Activated CD4-positive, alpha-beta T cell treated with anti-CD3 and anti-CD28 coated beads, Interleukin-2, amount 50 U/mL, for 24 hours (primary cell): ENCODE measurements at places on chromosomes 2 and 18.

GRCh38 chr18:62409821-62410220, 84.7 kb downstream of the TNFRSF11A start:
- DNase-seq: no peak

- no peak for DNase-seq
Observed at GRCh38 chr18:12593866-12594265, 64.0 kb downstream of the SPIRE1 start.

- no peak for DNase-seq
Observed at GRCh38 chr18:37289423-37289822, 276.2 kb downstream of the CELF4 start.

- DNase-seq: no peak
Observed at GRCh38 chr2:108570416-108570815, 36.1 kb downstream of the LIMS1 start.

DNA sequence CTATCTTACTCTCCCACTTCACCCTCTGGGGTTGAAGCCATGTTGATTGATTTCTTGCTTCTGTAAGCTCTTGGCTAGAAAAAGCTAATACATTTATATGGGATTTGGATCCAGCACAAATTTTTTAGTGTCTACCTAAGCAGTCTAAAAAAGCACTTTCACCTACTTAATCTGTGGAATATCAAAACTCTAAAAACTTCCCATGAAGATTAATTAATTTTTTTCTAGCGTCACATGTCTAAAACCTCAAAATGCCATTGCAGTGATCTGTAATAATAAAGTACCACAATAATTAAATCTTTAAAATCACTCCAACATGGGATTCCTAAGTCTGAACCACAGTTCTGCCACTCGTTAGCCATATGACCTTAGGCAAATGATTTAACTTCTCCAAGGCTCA, 180.1 kb downstream of the EN1 start:
- DNase-seq: no peak

- DNase-seq: no peak
Observed at GRCh38 chr2:181632733-181633401, 24.0 kb downstream of the CERKL start.

DNA sequence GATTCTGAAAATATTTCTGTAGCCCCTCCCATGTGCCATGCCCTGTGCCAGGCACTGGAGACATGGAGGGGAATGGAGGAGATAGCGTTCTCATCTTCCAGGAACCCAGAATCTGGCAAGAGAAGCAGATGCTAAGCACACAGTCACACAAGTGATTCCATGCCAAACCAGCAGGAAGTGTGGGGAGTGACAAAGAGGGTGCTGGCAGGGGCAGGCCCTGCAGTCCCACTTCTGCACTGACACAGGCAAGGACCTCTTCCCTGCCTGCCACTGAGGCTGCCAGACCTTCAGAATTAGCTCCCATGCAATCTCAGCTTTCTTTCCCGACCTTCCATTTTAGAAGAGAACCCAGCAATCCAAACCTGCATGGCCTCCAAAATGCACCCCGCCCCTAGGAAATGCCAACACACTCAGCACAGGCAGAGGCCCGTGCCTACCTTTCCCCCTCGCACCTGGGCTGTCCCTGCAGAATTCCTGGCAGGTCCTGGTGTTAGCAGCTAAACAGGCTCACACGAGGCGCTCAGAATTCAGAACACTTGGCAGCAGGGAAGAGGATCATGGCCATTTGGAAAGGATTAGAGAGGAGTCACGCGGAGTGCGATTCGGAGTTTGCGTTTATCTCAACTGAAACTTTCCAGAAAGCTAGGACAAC, 155.3 kb downstream of the MSH2 start:
- DNase-seq: no peak

DNA sequence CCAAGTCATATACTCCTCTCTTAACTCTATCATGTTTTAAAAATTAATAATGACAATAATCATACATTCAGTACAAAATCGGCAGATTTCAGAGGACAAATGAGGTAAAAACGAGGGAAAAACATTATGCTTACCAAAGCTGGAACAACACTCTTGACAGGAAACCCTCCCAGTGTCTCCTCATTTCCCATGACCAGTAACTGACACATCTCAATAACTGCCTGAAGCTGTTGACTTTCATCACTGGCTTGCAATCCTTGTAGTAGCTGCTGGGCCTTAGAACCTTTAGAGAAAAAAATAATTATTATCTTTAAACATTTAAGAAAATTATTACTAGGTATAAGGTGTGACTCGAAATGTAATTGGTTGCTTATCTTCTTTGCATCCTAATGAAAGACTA, 103.6 kb downstream of the TRIP12 start:
- DNase-seq: no peak

GRCh38 chr2:232338759-232339106, 39.8 kb upstream of the ALPP start:
- no peak for DNase-seq

GRCh38 chr2:148253685-148254084, 232.8 kb downstream of the MBD5 start:
- DNase-seq: no peak

- DNase-seq: no peak
Observed at GRCh38 chr2:118062048-118062447, 26.2 kb upstream of the INSIG2 start.

GRCh38 chr2:182816866-182817265, 49.6 kb downstream of the FRZB start:
- no peak for DNase-seq

- peak; percentile 55 for DNase-seq
Observed at GRCh38 chr2:196927376-196928225, 1.1 kb upstream of the PGAP1 start.

DNA sequence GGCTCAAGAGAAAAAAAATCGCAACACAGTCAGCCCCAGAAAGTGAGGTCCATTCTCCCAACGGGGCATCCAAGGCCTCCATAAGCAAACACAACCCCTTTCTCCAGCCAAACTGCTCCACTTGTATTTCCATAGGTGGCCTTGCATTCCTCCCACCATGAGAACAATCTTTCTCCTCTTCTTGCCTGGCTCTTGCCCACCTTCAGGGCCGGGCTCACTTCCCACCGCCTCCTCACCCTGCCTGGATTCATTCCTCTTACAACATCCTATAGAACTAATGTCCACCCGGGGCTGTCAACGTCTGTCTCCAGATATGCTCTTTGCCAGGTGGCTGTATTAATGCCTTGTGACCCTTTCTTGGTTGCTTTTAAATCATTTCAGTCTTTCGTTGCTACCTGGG, 124.5 kb downstream of the SMAD7 start:
- no peak for DNase-seq

- DNase-seq: no peak
Observed at GRCh38 chr2:5666798-5667197, 25.4 kb upstream of the SOX11 start.
